ENCODE measurements at places on chromosomes 5 and 9.

DNA sequence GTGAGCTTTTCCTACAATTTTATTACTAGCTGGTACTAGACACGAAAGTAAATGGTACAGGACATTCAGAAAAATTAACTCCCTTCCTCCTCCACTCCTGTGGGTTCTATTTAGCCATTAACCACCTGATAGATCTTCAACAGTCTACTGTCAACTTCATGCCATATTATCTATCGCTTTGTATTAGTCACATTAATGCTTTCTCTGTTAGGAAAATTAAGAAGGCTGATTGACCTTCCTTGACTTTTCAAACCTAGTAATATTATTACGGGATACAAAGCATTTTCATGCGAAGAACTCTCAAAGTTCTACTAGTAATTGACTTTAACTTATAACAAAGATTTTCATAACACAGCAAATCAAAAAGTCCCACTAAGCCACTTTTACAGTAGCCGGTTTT is 1.2 kb downstream of the TEX10 start:
- no peak for DNase-seq

- DNase-seq = no peak
Measured at GRCh38 chr9:89005323-89005722, 14.1 kb downstream of the S1PR3 start.

DNA sequence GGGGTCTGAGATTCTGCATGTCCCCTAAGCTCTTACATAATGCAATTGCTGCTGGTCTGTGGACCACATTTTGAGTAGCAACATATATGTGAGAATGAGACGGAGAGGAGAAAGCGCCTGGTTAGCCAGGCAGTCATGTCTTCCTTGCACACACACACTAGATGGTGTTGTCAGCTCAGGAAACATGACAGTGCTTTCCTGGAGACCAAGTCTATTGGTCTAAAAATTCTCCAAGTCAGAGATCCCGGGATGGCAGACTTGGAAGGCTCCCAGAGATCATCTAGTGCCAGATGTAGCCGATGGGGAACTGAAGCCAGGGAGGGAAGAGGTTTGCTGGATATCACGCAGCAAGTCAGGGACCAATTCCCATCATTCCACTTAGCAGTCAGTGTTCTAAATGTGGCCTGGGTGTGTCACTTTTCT is 53.4 kb downstream of the GALNT12 start:
- peak; percentile 67 for DNase-seq

DNA sequence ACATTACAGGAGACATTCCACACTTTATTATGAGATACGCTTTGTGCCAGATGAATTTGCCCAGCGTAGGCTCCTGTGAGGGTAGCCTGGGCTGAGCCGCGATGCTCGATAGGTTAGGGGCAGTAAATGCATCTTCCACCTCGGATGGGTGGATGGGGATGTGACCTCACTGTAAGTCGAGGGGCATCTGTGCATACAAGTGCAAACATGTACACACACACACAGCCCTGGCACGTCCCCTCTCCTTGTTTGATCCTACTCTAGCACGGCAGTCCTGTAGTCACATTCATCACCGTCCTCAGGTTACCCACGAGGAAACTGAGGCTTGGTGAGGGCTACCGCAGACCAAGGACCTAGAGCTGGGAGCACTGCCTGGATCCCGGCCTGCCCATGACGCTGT is 166.8 kb downstream of the COL23A1 start:
- no peak for DNase-seq

DNA sequence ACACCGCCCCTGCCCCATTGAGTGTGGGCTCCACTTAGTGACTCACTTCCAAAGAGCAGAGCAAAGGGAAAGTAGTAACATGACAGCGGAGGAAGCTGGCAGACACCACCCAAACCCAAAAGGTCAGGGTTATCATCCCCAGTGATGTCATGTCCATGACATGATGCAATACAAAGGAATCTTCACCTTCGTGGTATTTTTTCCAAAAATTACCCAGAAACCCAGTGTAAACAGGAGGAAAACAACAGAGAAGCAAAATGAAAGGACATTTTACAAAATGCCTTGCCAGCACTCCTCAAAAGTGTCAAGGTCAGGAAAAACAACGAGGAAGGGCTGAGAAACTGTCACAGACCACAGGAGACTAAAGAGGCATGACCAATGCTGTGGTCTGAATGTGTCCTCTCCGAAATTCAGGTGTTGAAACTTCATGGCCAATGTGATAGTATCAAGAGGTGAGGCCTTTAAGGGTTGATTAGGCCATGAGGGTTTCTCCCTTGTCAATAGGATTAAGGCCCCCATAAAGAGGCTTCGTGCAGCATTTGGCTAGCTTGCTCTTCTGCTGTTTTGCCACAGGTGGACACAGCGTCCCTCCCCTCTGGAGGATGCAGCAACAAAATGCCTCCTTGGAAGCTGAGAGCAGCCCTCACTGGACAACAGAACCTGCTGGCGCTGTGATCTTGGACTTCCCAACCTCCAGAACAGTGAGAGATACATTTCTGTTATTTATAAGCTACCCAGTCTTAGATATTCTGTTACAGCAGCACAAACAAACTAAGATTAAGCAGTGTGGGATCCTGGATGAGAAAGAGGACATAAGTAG is 30.5 kb upstream of the MED10 start:
- no peak for DNase-seq

Data from frontal cortex (tissue), 4 donors.